ENCODE measurements at places on chromosomes 2 and 18. TPM values are rescaled to one million over a fixed set of nuclear protein-coding genes. Genes with fewer than 3 reads are reported as not detected.

DNA sequence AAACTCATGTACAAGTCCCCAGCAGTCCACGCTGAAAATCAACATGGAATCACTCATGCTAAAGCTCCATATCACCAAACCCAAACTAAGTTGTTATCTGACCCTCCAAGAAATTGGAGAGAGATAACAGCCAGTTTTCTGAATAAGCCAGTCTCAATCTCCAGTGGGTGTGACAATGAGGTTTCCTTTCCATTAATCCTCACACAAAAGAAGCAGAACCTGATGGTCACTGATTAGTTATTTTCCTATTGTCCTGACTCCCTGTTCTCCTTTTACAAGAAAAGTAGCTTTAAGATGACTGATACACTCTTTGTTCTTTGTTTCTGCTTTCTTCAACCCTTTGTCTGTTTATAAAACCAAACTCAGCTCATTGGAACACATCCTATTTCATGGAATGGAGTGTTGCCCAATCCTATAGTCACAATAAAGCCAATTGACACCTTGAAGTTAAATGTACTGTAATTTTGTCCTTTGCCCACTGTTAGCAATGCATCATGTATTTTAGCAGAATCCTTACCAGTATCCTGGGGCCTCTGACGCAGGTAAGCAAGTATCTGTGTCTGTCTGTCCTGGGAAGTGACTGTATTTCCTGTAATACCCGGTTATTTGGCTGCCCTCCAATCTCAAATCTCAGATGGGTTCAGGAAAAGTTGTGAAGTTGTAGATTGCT, 30.6 kb upstream of the SH3RF3 start:
- no peak for DNase-seq

DNA sequence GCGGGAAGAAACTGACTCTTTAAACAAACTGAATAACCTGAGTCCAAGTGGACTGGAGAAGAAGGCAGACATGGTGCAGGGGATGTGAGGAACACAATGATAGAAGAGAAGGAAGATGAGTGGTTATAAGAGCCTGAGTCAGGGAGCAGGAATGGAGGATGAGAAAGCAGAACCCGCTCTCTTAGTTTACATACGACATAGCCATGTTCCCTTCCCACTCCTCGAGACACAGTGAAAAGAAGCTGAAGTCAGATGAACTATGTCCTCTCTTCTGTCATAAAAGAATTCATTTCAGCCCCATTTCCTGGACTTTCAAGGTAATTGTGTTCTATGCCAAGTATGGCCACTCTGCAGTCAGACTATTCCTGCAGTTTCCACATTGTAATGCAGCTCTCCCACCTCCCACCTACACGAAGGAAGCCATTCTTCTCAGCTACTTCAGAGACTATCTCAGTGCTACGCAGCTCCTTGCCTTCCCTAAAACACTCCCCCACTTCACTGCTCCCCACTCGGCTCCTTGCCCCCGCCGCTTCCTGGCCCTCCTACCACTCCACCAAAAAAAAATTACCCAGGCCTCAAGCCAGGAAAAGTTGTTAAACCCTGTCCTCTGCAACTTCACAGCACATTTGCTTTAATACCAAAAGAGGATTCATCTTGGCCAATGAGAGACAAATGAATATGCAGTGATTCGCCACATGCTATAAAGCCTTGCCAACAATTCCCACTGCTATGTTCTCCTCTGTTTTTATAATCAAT, 323.4 kb upstream of the EPHA4 start:
- no peak for DNase-seq

DNA sequence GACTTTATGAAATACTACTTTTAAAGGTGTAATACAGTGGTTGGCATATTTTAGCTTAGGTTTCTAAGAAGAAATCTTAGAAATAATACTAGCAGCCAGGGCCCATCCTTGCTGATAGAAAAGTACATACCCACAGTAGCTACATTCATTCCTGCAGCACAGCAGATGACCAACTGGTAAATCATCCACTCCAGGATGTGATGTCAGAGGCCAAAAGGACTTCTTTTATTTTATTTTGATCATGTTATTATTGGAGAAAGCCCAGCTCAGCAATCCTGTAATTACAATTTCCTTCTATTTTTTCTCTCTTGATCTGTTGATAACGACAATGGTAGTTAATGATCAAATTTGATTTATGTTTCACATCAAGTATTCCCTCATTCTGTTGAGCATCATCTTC, 18.0 kb upstream of the TTN start:
- DNase-seq, result no peak

- no peak for DNase-seq
These were observed 359.4 kb upstream of the CWC22 start for GRCh38 chr2:180366481-180366880.

DNA sequence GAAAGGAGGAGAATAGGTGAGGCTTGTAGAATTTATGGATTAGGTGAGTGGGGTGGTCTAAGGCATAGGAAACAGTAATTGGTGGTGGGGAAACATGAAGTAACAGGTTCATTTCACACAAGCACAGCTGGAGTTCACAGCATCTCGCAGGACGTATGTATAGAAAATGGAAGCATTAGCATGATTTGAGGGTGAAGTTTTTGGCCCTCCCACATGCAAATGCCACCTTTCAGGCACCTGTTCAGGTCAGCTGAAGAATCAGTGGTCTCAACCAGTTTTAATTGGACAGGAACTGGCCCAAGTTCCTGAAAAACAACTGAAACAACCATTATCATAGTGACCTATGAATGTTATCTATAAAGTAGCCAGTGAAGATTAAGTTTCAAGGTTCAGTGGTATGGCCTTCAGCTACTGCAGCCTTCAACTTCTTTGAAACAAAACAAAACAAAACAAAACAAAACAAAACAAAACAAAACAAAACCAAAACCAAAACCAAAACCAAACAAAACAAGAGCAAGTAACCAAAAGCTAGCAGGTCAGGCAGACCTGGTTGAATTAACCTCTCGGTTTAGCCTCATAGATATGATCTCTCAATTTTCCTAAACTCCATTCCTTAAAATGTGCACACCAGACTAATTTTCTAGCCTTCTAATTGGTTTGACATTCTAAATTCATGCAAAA, 102.1 kb upstream of the SPHKAP start:
- no peak for DNase-seq

GRCh38 chr2:223041527-223042109, 10.4 kb upstream of the KCNE4 start:
- DNase-seq, result peak; percentile 74

DNA sequence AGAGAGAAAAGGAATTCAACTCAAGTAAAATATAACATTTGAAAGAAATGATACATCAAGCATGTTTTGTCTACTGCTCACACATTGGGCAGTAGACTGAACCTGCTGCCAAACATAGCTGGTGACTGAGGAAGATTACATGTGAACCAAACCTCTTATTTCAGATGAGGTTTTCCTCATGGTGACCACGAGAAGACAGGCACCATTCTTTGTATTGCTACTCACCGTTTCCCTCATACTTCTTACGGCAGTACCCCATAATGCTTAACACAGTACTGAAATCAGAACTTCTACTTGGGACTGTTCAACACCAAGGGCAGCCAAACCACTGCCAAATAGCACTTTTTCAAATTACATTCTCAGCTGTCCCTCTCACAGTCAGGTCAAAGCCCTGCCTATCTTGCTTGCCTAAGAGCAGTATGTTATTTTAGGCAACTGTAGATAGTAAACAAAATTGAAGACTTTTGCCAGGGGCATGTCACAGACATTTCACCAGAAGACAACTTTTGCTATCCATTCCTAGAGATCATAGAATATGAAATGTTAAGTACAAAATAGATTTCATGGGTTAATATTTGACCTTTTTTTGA, 167.1 kb upstream of the DOK6 start:
- no peak for DNase-seq

DNA sequence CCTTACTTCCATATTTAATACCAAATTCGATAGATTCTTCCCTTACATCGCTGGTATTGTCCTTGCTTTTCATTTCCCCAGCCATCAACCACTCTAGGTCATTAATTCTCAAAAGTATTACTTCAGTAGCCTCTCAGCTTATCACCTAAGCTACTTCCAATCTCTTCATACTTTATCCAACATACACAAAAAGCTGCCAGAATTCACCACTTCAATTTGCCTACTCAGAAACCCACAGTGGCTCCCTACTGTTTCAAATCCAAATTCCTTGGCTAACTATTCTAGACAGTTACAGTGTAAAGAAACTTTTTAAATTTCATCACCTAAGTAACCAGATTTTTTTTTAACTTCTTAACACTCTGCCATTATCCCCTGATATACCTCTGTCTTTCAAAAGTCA, 4.7 kb downstream of the SLC25A12 start:
- no peak for DNase-seq

GRCh38 chr18:57287766-57288165, 64.6 kb upstream of the ST8SIA3 start:
- no peak for DNase-seq

DNA sequence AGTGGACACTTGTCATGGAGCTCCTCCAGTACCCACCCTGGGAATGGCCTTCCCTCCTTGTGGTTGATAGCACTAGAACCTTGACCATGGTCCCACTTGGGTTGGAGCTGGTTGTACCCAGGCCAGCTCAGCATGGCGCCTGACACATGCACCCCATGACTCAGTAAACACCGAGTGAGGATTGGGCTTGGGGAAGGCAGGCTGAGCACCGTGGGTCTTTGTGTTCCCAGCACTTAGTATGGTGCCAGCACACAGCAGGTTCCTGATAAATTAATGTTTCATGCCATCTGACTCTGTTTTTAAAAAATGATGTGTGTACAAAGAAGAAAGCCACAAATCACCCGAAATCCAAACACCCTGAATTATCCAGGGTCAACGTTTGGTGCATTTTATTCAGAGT, 69.8 kb downstream of the CIB4 start:
- DNase-seq, result no peak

DNA sequence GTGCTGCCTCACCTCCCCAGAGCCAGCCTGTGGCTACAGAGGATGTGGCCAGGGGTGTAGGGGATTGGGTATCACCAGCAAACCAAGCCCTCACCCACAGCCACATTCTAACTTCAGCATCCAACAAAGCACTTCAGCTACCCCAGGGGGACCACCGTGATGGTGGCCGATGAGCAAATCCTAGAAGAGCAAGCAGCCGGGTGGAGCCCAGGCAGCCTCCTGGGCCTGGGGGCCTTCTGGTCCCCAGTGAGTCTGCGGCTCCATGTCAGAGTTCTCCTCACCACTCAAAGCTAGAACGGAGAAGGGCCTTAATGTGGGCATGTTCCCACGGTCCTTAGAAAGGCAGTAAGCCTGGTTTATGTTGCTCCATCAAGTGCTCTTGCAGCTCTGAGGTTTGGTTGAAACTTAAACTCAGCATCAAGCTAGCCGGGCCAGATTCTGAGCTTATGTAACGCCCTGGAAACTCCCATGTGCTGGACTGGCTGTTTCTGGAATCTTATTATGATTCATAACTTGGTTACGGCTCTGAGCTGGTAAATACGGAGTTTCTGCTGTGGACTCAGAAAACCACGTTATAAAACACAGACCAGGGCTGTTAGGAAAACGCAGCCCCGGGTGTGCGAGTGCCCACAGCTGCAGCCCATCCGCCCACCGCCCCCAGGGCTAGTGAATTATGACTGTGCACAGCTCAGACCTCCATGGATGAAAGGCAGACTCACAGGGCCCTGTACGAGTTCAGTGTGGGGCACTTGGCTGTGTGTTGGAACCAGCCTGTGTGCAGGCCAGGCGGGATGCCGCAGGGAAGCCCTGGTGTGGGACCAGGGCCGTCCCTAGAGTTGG, 99.8 kb downstream of the SEPTIN10 start:
- peak; percentile 62 for DNase-seq

DNA sequence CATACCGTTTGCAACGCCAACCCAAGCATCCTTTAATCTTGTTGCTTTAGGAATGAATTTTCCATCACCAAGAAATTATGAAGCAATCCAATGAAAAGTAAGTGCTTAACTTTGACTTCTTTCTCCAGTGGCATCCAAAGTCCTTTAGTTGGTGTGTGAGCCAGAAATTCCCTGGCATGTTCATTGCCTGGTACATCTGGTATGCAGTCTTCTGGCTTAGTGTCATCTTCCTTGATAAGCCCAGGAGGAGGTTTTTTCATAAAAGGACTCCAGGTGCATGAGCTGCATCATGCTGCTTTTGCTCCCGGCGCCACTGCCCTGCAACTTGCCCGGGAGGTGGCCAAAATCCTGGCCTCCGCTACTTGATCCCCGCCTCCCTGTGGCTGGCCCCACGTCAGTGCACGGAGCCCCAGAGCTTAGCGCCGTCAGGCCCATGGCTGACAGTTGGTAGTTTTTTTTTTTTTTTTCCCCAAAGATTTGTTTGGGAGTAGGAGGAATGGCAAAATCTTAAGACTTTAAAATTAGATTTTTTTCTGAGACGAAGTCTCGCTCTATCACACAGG, 58.7 kb downstream of the PUM2 start:
- no peak for DNase-seq

GRCh38 chr2:80153151-80153550, 151.4 kb downstream of the LRRTM1 start:
- DNase-seq, result no peak

The DHX57 gene
- 23.4 TPM for total RNA-seq

The UGT1A4 gene
- 23.2 TPM for total RNA-seq

GRCh38 chr2:158914066-158914465, 54.4 kb upstream of the TANC1 start:
- no peak for DNase-seq

GRCh38 chr2:219178377-219179175, 501 bp downstream of the RETREG2 start:
- peak; percentile 70 for DNase-seq

- no peak for DNase-seq
These were observed 14.4 kb upstream of the SALL3 start for GRCh38 chr18:78965260-78965659.

The ANKRD62 gene
- total RNA-seq, result not detected

DNA sequence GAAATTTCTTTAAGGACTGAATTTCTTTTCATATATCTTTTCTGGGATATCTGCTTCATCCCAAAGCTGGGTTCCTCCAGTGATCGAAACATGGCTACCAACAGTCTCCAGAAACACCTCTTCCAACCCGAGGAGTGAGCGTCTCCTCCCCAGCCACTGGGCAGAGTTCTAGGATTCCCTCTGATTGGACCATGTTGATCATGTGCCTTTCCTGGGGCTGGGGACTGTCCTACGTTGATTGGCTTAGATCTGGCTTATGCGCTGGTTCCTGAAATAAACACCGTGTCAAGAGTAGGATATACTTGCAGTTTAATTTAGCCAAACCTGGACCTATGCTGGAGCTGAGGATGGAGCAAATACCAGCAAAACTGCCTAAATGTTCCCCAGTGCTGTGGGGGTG, 55.5 kb upstream of the SLC16A14 start:
- no peak for DNase-seq

The COL6A3 gene
- 197 TPM for total RNA-seq

DNA sequence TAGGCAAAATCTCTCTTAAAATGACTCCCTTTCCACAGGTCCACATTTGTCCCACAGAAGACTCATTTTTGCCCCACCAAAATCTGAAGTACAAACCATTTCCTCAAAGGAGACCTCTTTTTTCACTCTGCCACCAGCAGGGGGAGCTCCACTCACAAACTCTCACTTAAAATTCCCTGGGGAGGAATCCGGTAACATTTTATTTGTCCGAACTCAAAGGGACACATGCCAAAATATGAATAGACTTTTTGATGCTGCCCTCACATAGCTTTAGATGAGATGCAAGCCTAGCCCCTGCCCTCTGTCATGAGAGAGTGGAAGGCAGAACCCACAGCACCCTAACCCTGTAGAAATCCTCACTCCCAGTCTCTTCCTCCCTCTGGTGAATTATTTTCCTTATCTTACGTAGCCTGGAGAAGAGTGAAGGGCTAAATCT, 57.1 kb downstream of the RMDN2 start:
- DNase-seq, result peak; percentile 76
